ENCODE measurements at places on chromosomes 13 and 19.

- DNase-seq, result no peak
These were observed 6.5 kb downstream of the BRME1 start for GRCh38 chr19:13899393-13899792.

GRCh38 chr13:60000081-60000480 lies 163.6 kb downstream of the DIAPH3 start:
- no peak for DNase-seq

GRCh38 chr13:95474992-95475391 lies 77.5 kb upstream of the CLDN10 start:
- DNase-seq, result no peak

DNA sequence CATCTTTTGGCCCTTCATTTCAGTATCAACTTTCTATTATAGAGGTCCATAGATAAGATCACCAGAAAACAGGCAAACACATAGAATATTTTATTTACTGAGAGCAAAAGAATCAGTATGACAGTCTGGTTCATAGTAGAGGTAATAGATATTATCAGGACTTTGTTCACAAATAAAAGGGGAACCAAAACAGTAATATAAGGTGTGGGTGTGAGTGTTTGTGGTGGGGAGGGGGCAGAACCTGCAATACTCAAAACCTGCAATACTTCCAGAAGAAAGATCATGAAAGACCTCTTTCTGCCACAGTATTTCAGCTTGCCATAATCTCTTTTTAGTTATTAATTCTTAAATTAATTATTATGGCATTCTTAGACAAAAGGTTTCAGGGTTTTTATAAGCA lies 578.7 kb upstream of the SLITRK1 start:
- no peak for DNase-seq

DNA sequence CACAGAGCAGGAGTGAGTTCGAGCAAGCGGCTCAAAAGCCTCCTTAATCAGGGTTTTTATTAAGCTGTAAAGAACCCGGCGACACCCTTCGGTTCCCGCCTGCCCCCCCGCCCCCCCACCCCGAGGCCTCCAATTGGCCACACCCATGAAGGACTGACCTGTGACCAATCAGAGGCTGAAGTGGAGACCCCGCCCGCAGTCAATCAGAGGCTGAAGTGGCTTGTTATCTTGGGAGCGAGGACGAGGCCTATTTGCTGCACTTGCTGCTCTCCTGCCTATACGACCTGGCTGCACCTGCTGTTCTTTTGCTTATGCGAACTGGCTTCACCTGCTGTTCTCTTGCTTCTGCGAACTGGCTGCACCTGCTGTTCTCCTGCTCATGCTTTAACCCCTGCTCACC lies 844.9 kb downstream of the OLFM4 start:
- DNase-seq, result no peak

DNA sequence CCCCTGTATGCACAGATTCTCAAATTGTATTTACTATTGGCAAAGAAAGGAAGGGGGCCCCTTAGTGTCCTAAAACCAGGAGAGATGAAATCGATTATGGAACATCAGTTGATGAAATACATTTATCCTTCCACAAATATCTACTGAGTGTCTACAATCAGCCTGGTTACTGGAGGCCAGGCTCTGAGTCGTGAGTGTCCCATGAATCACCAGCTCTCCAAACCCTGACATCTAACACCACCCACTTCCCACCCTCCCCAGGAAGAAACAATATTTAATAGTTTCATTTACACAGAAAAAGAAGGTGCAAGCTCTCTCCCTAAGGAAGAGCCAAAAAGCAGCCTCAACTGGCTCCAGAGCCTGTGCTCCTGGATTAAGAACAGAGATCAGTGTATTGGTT lies 25.2 kb downstream of the KCTD15 start:
- no peak for DNase-seq

DNA sequence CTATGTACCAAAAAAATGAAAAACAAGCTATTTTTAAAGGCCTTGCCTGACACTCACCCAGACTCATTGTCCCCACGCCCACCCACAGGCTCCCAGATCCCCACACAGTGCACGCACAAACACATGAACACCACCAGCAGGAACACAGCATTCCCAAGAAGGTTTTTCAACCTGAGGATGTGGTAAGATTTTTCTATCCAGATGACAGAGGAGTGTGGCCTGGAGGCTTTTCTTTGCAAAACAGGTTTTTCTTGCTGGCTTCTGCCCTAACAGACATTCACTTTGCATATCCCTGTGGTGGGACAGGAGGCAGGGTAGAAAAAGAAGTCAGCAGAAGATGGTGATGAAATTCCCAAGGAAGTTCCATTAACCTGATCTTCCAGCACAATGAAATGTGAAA lies 97.8 kb downstream of the KLF12 start:
- DNase-seq, result no peak

- DNase-seq, result no peak
These were observed 385.2 kb downstream of the HS6ST3 start for GRCh38 chr13:96475103-96475502.

GRCh38 chr13:49584771-49585182 lies 581 bp downstream of the RCBTB1 start:
- peak; percentile 7 for DNase-seq

- DNase-seq, result peak; percentile 90
These were observed 97.2 kb downstream of the EPSTI1 start for GRCh38 chr13:42894765-42895243.

- no peak for DNase-seq
These were observed 14.7 kb downstream of the MIER2 start for GRCh38 chr19:329876-330275.

- DNase-seq, result no peak
These were observed 201.7 kb downstream of the ABCC4 start for GRCh38 chr13:95099541-95099940.

DNA sequence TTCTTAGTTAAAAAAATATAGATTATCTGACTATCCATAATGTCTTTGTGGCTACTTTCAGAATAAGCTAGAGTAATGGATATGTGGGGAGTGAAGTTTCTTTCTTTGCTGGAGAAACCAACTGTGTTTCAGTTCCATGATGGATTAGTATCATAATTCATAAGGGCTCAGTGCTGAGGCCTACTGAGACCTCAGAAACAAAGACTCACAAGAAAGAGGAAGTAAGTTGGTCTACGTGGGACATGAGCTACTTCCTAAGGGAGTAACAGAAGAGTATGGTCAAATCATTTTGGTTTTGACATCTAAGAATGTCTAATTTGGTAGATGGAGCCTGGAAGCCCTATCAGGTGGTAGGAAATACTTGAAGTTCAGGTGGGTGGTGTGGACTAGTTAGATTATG lies 99.0 kb upstream of the HTR2A start:
- no peak for DNase-seq

GRCh38 chr13:26957182-26957581 lies 196.6 kb upstream of the GPR12 start:
- no peak for DNase-seq

- no peak for DNase-seq
These were observed 9.7 kb downstream of the CCDC97 start for GRCh38 chr19:41319500-41320184.

DNA sequence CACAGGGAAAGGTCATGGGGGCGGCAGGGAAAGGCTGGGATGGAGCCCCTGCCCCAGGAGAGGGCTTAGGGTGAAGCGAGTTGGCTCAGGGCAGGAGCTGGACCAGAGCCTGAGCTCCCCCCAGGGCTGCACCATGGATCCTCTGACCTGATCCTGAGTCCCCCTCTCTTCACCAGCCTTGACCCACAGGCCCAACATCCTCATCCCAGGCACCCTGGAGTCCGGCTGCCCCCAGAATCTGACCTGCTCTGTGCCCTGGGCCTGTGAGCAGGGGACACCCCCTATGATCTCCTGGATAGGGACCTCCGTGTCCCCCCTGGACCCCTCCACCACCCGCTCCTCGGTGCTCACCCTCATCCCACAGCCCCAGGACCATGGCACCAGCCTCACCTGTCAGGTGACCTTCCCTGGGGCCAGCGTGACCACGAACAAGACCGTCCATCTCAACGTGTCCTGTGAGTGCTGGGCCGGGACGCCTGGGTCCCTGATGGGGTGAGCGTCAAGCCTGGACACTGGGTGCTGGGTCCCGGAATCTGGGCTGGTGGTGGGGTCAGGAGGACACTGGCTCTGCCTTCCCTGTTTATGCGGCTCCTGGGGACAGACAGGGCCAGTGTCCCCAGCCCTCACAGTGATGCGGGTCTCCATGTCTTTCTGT lies 842 bp downstream of the SIGLEC9 start:
- no peak for DNase-seq

- no peak for DNase-seq
These were observed 28.2 kb downstream of the RASL11A start for GRCh38 chr13:27298849-27299248.

DNA sequence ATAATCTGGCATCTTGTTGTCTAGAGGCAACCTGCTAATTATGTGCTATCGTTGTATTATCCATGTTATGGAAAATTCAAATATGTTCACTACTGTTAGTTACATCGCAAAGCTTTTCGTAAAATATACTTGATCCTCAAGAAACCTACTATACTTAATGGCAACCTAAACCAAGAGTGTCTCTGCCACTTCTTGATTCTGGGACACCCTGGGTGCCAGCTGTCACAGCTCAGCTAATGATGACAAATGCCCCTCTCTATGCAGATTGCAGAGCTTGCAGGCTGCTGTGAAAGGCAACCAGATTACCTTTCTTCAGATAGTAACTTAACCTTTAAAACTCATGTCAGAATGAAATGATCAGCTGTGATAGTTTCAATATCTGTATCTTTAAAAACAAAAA lies 8.9 kb upstream of the MAB21L1 start:
- DNase-seq, result no peak

GRCh38 chr19:35859414-35859813 lies 2.7 kb downstream of the KIRREL2 start:
- no peak for DNase-seq

DNA sequence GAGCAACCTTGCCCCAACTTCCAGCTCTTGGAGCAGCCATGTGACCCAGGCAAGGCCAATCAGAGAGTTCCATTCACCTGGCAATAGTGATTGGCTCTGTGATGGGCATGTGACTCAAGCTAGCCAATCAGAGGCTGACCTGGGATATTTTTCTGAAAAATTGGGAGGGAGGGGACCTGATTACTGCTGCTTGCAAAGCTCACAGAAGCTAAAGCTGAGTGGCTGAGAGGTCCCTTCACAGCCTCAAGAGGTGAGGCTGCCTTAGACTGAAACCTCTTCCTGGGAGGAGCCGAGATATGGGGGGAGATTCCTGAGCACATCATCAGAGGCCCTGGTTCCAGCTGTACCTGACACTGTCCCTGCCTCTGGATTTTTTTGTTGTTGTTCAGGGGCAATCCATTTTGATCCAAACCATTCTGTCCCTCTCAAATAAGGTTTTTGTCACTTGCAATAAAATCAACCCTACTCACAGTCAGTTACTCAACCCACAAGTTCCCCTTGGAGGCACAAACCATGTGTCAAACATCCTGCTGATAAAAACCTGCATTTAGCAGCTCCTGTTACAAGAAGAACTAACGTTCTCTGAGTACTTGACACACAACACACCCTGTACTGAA lies 4.8 kb downstream of the CIB3 start:
- no peak for DNase-seq

DNA sequence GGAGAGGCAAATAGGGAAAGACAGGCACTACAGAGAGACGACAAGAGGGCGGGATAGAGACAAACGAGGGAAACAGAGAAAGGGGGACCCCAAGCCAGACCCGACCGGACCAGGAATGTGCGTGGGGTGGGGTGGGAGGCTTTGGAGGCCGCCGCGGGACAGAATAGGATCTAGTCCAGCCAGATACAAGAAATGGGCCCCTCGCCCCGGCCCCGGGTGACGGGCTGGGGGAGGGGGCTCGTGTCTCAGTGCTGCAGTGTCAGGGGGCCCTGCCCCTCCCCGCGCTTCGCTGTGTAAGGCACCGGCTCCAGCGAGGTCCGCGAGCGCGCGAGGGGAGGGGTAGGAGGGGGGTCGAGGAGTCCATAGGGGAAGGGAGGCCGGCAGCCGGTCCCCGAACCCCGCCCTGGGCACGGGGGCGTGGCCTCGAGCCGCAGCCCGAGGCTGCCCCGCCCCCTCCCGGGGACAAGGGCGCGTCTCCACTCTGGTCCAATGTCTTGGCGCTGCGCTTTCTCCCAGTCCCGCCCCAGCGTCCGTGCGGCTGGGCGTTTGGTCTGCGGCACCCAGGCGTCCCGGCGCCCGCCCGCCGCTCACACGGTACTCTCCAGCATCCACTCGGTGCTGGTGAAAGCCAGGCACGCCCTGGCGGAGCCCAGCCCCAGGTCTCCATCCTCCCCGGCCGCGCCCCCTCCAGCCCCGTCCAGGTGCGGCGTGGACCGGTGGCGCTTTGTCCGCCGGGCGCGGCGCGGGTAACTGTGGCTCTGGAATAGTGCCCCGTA lies 11.0 kb downstream of the IFNL1 start:
- no peak for DNase-seq

GRCh38 chr19:1076951-1077350 lies 10.0 kb downstream of the ARHGAP45 start:
- peak; percentile 60 for DNase-seq

GRCh38 chr19:35041548-35042055 lies at the start of gene HPN:
Gene HPN (plus strand): TSS chr19:35041721. CDS start chr19:35042507, 786 bp downstream.
- DNase-seq, result no peak

DNA sequence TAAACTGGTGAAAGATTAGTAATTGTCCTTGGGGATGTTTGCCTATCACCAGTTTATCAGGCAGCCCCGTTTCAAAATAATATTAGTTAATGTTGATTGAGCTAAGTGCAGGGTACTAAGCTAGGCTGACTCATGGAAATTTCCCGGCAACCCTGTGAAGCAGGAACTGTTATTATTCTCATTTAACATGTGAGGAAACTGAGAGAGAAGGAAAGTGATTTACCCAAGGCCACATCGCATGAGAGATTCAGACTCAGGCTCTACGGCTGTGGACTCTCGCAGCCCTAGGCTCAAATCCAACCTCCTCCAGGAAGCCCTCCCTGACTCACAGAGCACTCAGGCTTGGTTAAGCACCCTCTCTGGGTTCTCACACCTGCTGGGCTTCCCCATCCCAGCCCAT lies 19.7 kb downstream of the CLPTM1 start:
- no peak for DNase-seq

DNA sequence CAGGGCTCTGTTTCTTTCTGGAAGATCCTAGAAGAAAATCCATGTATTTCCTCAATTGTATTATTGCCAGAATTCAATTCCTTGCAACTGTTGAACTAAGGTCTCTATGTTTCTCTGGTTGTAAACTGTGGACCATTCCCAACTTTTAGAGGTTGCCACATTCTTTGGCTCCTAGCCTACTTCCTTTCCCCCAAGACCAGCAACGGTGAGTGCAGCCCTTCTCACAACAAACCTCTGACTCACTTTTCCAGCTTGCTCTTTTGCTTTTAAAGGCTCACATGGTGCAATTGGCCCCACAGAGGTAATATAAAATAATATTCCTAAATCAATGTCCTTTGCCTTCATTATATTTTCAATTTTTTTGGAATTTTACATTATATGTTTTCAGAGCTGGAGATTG lies 371.3 kb downstream of the SLITRK5 start:
- DNase-seq, result no peak

GRCh38 chr19:45180936-45181335 lies 2.4 kb downstream of the BLOC1S3 start:
- no peak for DNase-seq

GRCh38 chr13:91369441-91369831 lies 21.9 kb downstream of the MIR17HG start:
- no peak for DNase-seq

Measured in adrenal gland (tissue), 19 donors.